ENCODE measurements at places on chromosomes 6 and 20. TPM values are rescaled to one million over a fixed set of nuclear protein-coding genes. Genes with fewer than 3 reads are reported as not detected.

Gene DDR1
- 3.1 TPM for polyA plus RNA-seq

Gene TMC2
- not detected for polyA plus RNA-seq

Gene TAGAP
- polyA plus RNA-seq: 276 TPM

Gene PDE7B
- 0.07 TPM for polyA plus RNA-seq

Gene FBXO30
- polyA plus RNA-seq: 1.9 TPM

Gene CRISP2
- not detected for polyA plus RNA-seq

Gene SLC16A10
- 5.6 TPM for polyA plus RNA-seq

Gene CNR1
- polyA plus RNA-seq: not detected

Gene ACTL10
- polyA plus RNA-seq: 1.7 TPM

Gene FOXP4
- polyA plus RNA-seq: 0.08 TPM

Gene UBE3D
- polyA plus RNA-seq: 6.0 TPM

Gene FHL5
- polyA plus RNA-seq: not detected

Gene MCM3
- polyA plus RNA-seq: 46.2 TPM

Gene HLA-DRB1
- 6.9 TPM for polyA plus RNA-seq

Gene MCHR2
- polyA plus RNA-seq: not detected

Gene USP49
- polyA plus RNA-seq: 0.37 TPM

Gene KCNS1
- not detected for polyA plus RNA-seq

Gene CST2
- polyA plus RNA-seq: not detected

Gene BIRC7
- polyA plus RNA-seq: not detected
